Effector memory CD8-positive, alpha-beta T cell (primary cell): ENCODE measurements at places on chromosomes 11 and 22.

- no peak for DNase-seq
- H3K27me3 ChIP-seq, result no peaks in the 10 kb centered on the region
- no peak overlapping the region for H3K27ac ChIP-seq
- H3K36me3 ChIP-seq, result peaks cover 5% of the 10 kb centered on the region
- H3K4me1 ChIP-seq, result no peaks in the 10 kb centered on the region
These were observed 36.3 kb downstream of the KCNQ1OT1 start for GRCh38 chr11:2663506-2663905.

- DNase-seq, result no peak
- H3K27ac ChIP-seq, result peak overlapping the region; percentile 97
- H3K27me3 ChIP-seq, result no peaks in the 10 kb centered on the region
- peaks cover 64% of the 10 kb centered on the region for H3K36me3 ChIP-seq
- H3K4me1 ChIP-seq, result peaks cover 14% of the 10 kb centered on the region
These were observed 663 bp upstream of the BUD13 start for GRCh38 chr11:116773203-116774097.

- no peak for DNase-seq
- no peak overlapping the region for H3K27ac ChIP-seq
- no peaks in the 10 kb centered on the region for H3K27me3 ChIP-seq
- no peaks in the 10 kb centered on the region for H3K36me3 ChIP-seq
These were observed 33.5 kb downstream of the LRP5 start for GRCh38 chr11:68345776-68346461.

- DNase-seq, result no peak
- H3K4me1 ChIP-seq, result peaks cover 19% of the 10 kb centered on the region
- H3K27me3 ChIP-seq, result peaks cover 94% of the 10 kb centered on the region
- H3K27ac ChIP-seq, result no peak within 1 kb of the TSS
- H3K36me3 ChIP-seq, result no peaks in the 10 kb centered on the region
These were observed at the start of gene WT1 for GRCh38 chr11:32435511-32435941. WT1 (minus strand) TSS chr11:32435539.

DNA sequence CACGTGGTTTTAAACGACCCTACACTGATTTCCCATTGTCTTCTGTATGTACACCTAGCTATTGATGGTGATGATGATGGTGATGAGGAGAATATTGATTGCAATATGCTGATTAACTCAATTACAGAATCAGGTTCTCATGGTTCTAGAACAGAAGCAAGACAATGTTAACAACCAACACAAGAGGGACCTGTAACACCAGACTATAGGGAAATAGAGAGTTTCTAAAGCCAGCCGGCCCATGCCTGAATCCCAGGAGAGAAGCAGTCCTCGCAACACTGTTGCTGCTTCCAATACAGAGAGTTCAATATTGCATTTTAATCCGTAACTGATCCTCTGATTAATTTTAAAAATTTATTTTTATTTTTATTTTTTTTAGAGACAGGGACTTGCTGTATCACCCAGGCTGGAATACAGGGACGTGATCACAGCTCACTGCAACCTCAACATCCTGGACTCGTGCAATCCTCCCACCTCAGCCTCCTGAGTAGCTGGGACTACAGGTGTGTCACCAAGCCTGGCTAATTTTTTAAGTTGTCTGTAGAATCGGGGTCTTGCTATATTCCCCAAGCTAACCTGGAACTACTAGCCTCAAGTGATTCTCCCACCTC, 22.2 kb upstream of the UBASH3B start:
- no peak overlapping the region for H3K27ac ChIP-seq
- no peak for DNase-seq
- no peaks in the 10 kb centered on the region for H3K36me3 ChIP-seq
- H3K4me3 ChIP-seq, result no peak overlapping the region
- peaks cover 5% of the 10 kb centered on the region for H3K4me1 ChIP-seq

DNA sequence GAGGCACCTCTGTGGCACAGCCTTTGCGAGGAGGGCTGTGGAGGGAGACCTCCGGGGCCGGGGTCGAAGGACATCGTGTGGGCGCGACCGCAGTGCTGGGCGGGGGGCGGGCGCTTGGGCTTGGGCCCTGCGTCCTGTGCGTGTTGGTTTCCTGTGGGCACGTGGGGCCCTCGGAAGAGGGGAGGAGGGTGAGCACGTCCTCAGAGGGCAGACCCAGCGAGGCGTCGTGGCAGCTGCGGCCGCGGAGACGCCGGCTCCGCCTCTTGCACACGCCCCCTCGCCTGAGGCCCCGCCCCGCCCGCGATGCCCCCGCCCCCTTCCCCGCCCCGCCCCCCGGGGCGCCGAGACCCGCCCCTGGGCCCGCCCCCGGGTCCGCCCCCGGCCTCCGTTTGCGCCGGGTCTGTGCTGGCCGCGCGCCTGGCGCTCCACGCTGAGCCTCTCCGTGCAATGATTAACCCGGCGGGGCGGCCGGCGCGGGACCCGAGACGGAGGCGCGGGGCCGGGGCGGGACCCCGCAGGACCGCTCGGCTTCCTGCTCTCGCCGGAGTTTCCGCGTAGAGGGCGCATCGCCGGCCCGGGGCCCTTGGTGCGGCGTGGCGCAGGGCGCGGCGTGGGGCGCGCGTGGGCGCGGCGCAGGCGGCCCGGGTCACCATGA, at the start of gene PRR5:
TSS of gene PRR5 (plus strand) at position 381 of the 655 bp plus-strand sequence. CDS start at position 652, 271 bp downstream.
- peaks cover 52% of the 10 kb centered on the region for H3K4me1 ChIP-seq
- H3K27me3 ChIP-seq, result no peaks in the 10 kb centered on the region
- DNase-seq, result peak; percentile 77
- H3K27ac ChIP-seq, result peak within 1 kb of the TSS; percentile 84

- H3K36me3 ChIP-seq, result peaks cover 8% of the 10 kb centered on the region
- peak overlapping the region; percentile 1 for H3K27ac ChIP-seq
- no peak overlapping the region for H3K4me3 ChIP-seq
These were observed 4.0 kb downstream of the NPAT start for GRCh38 chr11:108218455-108218854.
